HS-5 (cell line): ENCODE measurements at places on chromosomes 11 and 22.

DNA sequence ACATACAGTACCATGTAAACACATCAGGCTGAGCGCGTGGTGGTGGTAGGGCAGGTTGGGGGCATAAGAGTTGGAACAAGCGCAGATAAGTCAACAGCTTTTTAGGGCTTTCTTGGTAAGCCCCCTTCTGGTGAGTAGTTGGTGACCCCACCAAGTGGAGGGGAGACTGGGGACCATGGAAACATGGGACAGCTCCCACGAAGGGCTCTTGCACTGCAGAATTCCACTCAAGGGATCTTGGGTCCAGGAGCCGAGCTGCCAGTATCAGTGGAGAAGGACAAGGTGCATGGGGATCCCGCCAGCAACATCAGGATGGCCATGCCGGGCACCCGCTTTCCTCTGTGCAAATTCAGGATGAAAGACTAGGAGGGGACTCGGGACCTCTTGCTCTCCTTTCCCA lies 6.2 kb upstream of the APOA1 start:
- DNase-seq, result no peak

GRCh38 chr11:9625162-9625561 lies 38.7 kb upstream of the SWAP70 start:
- no peak for DNase-seq

- no peak for DNase-seq
These were observed 75.3 kb downstream of the ST3GAL4 start for GRCh38 chr11:126430581-126431335.

- DNase-seq, result no peak
These were observed 1.8 kb downstream of the SYTL2 start for GRCh38 chr11:85809191-85809590.

DNA sequence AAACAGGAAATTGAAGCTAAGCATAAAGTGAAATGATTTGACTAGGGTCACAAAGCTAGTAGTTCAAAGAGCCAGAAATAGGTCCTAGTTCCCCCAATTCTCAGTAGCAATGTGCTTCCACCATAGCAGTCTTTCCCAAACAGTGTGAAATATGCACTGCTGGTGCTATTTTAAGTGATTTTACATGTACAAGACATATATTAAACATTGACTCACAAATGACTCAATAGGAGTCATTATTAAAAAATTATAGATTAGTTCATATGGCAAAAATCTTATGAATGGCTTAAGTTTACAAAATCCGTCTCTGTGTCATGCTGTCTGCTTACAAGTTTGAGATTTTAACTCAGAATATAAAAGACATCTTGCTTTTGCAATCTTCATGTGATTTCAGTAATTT lies 21.4 kb downstream of the KIF18A start:
- peak; percentile 75 for DNase-seq

DNA sequence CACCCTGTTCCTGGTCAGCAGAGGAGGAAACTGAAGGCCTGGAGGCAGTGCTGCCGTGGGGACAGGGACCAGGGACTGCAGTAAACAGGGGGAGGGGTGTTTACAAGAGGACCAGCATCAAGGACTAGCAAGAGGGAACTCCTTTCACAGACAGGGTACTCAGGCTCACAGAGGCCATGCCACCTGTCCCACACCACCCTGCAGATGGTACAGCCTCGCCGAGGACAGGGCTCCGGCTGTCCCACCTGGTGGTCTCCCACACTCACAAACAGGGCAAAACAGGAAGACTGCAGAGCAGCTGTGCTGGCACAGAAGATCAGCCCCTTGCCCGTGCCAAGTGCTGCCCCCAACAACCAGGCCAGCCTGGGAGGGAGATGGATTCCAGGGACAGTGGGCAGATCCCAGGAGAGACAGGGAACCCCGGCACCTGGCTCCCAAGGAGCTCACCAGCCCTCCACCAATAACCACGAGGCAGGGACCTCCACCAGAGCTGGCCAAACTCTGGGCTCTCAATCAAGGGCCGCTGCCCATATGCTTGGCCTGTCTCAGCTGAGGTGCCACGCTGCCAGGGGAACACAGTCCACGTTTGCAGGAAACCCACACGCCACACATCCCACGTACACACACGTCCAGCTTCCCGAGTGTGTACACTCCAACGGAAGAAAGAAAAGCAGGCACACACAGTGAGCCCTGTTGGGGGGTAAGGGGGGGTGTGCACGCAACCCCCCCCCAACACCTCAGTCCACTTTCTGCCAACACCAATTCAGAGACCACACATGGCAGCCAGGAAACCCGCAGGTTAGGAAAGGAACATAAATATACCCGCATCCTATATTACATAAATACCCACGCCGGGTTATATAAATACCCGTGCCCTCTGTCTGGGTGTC lies 2.1 kb downstream of the CSNK1E start:
- no peak for DNase-seq

GRCh38 chr11:73387594-73388264 lies 11.5 kb downstream of the RELT start:
- no peak for DNase-seq

- no peak for DNase-seq
These were observed 1.3 kb downstream of the PARVB start for GRCh38 chr22:44025171-44026065.

- DNase-seq, result no peak
These were observed 16.8 kb downstream of the NUCB2 start for GRCh38 chr11:17293311-17293710.

DNA sequence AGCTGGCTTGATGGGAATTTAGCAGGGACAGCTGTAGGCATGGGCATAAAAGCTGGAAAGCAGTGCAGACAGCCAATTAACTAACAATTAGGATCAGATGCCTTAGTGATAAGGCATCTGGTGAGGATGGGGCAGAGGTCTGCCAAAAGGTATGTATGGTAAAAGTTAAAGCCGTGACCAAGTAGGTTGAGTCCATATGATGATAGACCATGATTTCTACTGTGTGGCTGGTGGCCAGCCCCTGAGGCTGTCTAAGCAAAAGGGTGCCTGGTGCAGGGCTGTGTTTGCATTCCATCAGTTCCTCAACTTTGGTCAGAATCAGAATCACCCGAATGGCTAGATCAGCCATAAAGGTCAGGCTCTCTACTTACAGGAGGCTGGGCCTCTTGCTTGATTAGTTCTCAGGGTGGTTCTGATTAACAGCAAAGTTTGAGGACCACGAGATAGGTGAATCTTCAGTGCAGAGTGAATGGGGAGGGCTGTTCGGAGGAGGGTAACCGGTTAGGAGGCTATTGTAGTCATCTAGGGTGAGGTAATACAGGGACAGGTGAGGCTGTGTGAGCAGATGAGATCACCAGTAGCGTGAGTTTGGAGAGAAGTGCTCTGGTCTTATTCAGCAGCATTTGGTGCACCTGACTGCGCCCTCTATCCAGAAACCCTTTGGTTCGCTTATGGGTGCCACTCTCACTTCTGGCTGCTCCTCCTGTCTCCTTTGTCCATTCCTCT lies 27.2 kb downstream of the PPFIBP2 start:
- no peak for DNase-seq

DNA sequence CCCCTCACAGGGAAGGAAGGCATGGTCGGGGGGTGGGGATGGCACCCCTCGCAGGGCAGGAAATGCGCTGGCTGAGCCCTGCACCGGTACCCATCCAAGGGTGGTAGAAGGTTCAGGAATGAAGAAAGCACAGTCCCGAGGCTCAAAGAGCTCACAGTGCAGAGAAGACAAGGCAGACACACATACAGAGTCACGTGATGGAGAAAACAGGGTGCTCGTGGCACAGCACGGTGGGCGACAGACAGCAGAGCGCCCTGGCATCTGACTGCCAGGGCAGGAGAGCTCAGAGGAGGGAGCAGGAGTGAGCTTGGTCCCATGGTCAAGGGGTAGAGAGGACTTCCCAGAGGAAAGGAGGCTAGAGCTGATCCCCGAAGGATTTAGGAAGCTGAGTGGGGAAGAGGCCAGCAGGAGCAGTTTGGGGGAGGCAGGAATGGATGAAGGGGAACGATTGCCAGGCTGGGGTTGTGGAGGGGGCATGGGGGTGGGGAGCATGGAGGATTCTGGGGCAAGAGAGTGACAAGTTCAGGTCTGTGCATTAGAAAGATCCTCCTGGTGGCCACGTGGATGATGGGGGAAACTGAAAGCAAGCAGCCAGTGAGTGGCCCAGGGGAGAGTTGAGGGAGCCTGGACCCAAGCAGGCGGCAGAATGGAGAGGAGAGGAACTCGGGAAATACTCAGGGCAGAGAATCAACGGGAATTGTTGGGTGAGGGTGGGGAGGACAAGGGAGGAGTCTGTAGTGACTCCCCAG lies 43.9 kb downstream of the PDE2A start:
- no peak for DNase-seq

- DNase-seq, result no peak
These were observed 195.1 kb upstream of the CADM1 start for GRCh38 chr11:115699326-115699725.

- no peak for DNase-seq
These were observed 30.9 kb upstream of the OR56A1 start for GRCh38 chr11:6061475-6061874.

DNA sequence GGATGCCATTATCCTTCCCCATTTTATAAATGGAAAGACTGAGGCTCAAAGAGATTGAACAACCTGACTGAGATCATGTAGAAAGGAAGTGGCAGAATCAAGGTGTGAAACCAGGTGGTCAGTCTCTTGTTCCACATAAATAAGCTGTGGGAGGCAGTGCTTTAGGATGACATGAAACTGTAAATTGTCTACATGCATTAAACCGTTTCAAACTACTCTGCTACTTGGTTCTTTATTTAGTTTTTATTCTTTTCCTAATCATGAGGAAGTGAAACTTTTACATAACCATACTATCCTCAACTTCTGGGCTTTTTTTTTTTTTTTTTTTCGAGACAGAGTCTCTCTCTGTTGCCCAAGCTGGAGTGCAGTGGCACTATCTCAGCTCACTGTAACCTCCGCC lies 34.9 kb downstream of the CADM1 start:
- no peak for DNase-seq

DNA sequence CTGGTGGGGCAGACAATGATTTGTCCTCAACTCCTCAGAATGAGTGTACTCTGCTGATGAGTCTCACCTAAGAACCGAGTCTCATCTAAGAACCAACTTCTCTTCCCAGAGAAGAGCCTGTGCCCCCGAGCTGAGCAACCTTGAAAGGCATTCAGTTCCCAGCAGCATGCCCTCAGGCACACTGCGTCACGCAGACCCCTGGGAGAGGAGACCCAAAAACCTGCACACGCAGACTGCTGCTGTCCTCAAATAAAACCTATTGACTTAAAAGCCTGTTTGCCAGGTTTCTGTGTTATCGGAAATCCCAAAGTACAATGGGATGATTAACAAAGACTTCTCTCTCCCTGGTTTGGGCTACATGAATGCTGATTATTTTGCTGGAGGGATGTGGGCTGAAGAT lies 121.2 kb downstream of the C11orf58 start:
- DNase-seq, result no peak

GRCh38 chr11:61587951-61588727 lies 7.3 kb upstream of the SYT7 start:
- DNase-seq, result no peak

DNA sequence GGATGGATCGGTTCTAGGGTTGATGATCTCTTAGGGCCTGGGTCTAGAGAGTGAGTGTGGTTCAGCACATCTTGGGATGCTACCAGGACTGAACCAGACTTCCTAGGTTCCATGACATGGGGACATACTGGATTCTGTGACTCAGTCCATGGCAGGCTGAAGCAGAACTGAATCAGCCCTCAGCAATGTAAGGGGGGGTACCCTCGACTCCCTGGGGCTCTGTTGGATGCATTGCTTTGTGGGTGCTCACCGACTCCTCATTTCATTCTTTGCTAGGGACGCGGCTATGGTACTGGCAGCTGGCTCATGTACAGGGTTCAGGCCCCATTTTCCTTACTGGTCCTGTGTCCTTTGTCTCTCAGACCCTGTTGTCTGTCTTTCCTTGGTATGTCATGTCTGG lies 733 bp upstream of the GRAMD1B start:
- no peak for DNase-seq

GRCh38 chr11:120112174-120112796 lies 25.6 kb downstream of the TRIM29 start:
- DNase-seq, result no peak

DNA sequence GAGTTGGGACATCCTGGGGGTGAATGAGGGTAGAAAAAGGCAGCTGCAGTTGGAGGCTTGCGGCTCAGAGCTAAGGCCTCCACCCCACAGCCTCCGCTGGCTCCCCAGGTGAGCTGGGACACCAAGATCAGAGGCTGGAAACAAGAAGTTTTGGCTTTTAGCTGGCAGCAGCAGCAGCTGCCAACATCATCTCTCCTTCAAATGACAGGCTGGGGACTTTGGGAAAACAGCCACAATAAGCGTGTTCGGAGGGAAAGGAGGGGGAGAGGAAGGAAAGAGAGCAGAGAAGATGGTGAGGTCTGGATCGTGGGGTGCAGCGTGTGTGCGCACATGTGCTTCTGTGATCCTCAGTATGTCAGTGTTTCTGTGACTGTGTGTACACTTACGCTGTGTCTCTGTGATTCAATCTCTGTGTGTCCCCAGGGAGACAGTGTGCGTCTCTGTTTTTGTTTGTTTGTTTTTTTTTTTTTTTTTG lies 62.0 kb upstream of the RASD2 start:
- no peak for DNase-seq

DNA sequence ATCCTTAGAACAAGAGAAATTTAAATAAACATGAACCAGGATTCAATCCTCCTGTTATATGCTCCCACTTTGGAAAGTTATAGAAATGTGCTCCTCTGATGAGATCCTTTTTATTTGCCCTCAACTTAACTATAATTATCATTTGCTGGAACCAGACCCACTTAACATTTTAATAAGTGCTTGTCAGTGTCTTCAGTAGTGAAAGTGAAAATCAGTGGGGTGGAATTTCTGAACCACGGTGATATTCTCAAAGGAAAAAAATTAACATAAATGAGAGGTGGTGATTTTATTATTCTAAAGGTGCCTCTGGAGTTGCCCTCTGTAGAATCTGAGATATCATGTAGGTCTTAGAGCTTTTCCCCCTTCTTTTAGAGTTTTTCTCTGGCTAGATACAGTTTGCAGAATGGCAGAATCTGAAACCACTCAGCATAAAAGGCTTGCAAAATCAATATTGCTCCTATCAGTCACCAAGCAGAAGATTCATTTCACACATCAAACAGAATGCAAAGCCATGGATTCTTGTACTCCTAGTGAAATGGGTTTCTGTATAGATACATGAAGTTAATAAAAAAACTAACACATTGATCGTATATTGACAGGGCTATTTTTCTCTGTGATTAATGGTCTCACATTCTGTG lies 213.2 kb downstream of the LUZP2 start:
- DNase-seq, result no peak

- no peak for DNase-seq
These were observed 39.0 kb downstream of the ADAMTS8 start for GRCh38 chr11:130389335-130389935.

DNA sequence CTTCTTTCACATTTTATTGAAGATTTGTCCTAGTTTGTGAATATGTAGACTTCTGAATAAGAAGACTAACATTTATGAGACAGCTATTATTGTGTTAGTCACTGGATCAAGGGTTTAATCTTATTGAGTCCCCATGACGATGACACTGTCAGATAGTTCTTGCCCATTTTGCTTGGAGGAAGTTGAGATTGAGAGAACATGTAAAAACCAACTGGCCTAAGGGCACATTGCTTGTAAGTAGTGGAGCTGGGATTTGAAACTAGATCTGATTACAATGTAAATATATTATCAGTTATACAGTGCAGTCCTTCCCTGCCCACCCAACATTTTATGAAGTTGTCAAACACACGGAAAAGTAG lies 134.7 kb downstream of the HIPK3 start:
- no peak for DNase-seq

- no peak for DNase-seq
These were observed 42.1 kb downstream of the PPARA start for GRCh38 chr22:46192210-46192993.

- DNase-seq, result no peak
These were observed 61.0 kb downstream of the CYTH4 start for GRCh38 chr22:37343348-37343747.
